Cardiac septum (tissue), 1 donor: ENCODE measurements at places on chromosomes 2 and 18.

GRCh38 chr2:98518101-98518500 lies 73.4 kb downstream of the INPP4A start:
- no peak for DNase-seq

DNA sequence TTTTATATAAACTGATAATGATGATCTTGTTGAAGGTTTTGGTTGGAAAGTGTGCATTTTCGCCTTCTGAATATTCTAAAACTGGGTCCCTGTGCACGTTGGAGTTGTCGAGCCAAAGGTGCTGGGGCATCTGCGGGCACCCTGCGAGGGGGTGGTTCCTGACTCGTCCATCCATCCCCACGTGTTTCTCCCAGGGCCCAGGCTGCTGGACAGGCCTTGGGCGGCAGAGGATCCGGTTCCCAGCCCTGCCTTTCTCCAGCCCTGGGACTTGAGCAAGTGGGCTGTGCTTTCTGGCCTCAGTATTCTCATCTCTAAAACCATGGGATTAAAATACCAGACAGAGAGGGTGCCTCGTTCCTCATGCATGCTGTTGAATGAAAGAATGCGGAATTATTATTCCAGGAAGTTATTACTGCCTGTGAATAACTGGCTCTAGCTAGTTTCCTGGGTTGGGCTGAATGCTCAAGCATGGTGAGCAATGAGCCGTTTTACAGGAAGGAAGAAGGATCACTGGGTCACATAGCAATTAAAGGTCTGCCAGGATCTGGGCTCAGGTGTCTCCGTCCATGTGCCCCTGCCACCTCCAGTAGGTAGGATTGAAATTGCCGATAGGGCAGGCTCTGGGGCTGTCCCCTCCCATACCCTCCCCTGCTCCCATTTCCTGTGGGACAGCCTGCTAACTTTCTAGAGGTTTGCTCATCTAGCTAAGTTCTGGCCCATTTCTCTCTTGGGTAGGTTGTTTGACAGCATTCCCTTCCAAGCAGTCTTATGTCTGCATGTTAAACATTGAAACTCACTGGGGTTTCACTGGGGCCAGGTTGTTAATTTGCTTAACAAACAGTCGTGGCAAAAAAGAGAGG lies 77.2 kb upstream of the HS6ST1 start:
- DNase-seq = peak; percentile 67

- no peak for DNase-seq
Observed at GRCh38 chr2:184920451-184920965, 322.2 kb downstream of the ZNF804A start.

GRCh38 chr2:227388537-227389011 lies 825 bp upstream of the SCYGR1 start:
- DNase-seq = no peak

DNA sequence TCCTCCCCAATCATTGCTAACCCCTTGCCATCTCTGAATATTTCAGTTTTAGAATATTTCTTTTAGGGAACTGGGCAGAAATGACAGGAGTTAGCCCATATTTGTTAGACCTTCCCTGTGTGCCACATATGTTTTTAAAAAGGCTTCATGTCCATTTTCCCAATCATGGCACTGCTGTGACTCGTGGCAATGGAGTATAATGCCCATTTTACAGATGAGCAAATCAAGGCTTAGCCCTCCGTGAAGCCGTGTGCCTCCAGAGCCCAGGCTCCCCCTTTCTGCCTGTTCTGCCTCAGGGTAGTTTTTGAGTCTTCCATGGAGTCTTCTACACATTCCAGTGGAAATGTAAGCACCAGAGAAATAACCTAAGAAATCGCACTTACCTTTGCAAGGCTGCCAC lies 130.1 kb downstream of the KCTD1 start:
- DNase-seq = peak; percentile 9

- DNase-seq = peak; percentile 56
Observed at GRCh38 chr2:238910751-238911351, 63.0 kb downstream of the TWIST2 start.

- no peak for DNase-seq
Observed at GRCh38 chr2:49943944-49944778, 789.8 kb upstream of the FSHR start.
